Activated CD4-positive, alpha-beta T cell treated with anti-CD3 and anti-CD28 coated beads for 36 hours (primary cell): ENCODE measurements at places on chromosomes 2 and 18.

DNA sequence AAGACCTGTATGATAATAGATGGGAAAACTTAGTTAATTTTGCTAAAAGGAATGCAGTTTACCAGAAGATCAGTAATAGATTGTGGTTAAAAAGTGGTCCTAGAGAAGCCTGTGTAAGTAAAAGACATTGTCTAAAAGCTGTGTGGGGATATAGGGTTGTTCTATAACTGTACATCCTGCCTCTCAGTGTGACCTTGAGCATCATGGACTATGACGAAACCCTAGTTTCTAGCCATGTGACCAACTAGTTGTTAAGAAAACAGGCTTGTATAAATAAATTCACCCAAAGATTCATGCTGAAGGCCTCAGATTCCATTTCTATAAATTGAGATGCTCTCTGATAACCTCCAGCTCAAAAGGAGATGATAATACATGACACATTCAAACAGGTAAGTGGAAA lies 160.7 kb downstream of the IKZF2 start:
- DNase-seq: no peak
- H3K4me3 ChIP-seq: no peak overlapping the region
- no peaks in the 10 kb centered on the region for H3K27me3 ChIP-seq

GRCh38 chr2:179855673-179856072 lies 5.7 kb downstream of the ZNF385B start:
- peaks cover 29% of the 10 kb centered on the region for H3K27me3 ChIP-seq
- H3K4me1 ChIP-seq: peaks cover 4% of the 10 kb centered on the region
- H3K4me3 ChIP-seq: no peak overlapping the region
- H3K36me3 ChIP-seq: no peaks in the 10 kb centered on the region

- no peak overlapping the region for H3K4me3 ChIP-seq
- no peak overlapping the region for H3K27ac ChIP-seq
- no peak for DNase-seq
- H3K36me3 ChIP-seq: no peaks in the 10 kb centered on the region
- no peaks in the 10 kb centered on the region for H3K27me3 ChIP-seq
Observed at GRCh38 chr2:76314271-76315020, 603.7 kb upstream of the GCFC2 start.

DNA sequence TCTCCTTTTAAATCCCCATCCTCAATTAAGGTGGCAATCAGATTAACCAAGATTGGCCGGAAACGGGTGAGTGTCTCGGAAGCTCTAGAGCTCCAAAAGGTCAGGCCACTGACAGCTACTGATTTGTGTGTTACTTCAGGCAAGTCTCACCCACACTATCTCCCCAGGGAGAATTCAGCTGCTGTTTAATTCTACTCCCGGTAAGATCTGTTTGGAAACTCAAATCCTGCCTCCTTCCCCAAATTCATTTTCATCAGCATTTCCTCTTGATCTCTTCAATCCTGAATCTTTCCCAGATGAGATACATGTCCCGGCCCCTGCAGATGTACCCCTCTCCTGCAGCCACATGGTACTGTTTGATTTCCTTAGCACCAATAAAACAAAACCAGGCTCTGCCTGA lies 34.9 kb downstream of the EFR3B start:
- H3K36me3 ChIP-seq: no peaks in the 10 kb centered on the region
- no peak overlapping the region for H3K27ac ChIP-seq
- peaks cover 25% of the 10 kb centered on the region for H3K27me3 ChIP-seq
- H3K4me3 ChIP-seq: no peak overlapping the region

GRCh38 chr2:62787386-62787785 lies 81.9 kb downstream of the EHBP1 start:
- peaks cover 20% of the 10 kb centered on the region for H3K4me1 ChIP-seq
- no peak overlapping the region for H3K4me3 ChIP-seq
- H3K27ac ChIP-seq: no peak overlapping the region
- peaks cover 4% of the 10 kb centered on the region for H3K36me3 ChIP-seq
- H3K27me3 ChIP-seq: no peaks in the 10 kb centered on the region
- DNase-seq: no peak

- no peaks in the 10 kb centered on the region for H3K27me3 ChIP-seq
- no peak overlapping the region for H3K4me3 ChIP-seq
- no peaks in the 10 kb centered on the region for H3K36me3 ChIP-seq
Observed at GRCh38 chr2:192515937-192516336, 321.2 kb upstream of the TMEFF2 start.

GRCh38 chr2:74373985-74374384 lies 6.1 kb downstream of the DCTN1 start:
- H3K4me3 ChIP-seq: no peak overlapping the region
- no peak for DNase-seq
- no peak overlapping the region for H3K27ac ChIP-seq
- H3K27me3 ChIP-seq: no peaks in the 10 kb centered on the region
